Fibroblast of skin of back (primary cell): ENCODE measurements at places on chromosomes 2 and 18.

DNA sequence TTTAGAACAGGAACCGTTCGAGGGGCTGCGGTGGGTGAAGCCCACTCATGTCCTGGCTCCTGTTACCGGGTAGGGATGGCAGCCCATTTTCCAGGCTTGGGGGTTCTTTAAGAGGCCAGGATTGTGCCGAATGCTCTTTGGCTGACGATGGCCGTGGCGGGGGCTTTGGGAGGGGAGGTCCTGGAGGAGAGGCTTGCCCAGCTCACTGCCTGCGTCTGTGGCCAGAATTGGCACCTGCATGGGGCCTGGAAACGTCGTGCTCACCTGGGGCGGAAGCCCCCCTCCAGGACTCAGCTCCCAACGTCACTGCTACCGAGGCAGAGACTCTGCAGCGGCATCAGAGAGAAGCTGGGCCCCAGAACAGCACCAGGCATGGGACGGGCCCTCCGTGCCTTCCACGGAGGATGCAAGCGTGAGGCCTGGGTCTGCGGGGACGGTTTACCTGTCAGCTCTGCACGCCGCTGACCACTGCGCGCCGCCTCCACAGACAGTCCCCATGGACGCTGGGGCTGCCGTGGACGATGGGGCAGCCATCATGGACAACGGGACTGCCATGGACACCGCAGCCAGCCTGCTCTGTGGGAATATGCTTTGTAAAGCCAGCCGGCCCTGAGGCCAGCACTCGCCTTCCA is 82.9 kb downstream of the NFATC1 start:
- no peak for DNase-seq

GRCh38 chr2:123468071-123468470 is 557.0 kb upstream of the CNTNAP5 start:
- no peak for DNase-seq

DNA sequence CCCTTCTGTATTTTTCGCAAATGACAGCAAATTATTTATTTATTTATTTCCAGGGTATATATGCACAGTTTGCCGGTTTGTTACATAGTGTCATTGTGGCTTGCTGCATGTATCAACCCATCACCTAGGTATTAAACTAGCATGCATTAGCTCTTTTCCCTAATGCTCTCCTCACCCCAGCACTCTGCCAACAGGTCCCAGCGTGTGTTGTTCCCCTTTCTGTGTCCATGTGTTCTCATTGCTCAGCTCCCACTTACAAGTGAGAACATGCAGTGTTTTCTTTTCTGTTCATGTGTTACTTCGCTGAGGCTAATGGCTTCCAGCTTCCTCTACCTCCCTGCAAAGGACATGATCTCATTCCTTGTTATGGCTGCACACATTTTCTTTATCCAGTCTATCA is 592.3 kb downstream of the TRIB2 start:
- DNase-seq: no peak

- no peak for DNase-seq
Observed at GRCh38 chr2:185880396-185880795, 141.8 kb downstream of the FSIP2 start.

DNA sequence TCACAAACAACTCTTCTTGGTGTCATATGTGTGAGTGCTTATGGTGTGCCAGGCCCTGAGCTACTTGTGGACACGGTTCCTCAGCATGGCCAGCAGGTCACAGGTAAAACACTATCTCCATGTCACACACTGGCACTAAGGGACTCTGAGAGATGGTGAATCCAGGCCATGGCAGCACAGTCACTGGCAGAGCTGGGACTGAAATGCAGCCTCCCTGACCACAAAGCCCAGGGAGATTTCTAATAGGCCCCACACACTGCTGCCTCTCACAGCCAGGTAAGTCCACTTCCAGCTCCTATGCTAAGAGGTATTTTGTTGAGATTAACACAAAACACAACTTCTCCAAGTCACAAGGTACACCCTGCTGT is 92.0 kb downstream of the ACTR2 start:
- no peak for DNase-seq

GRCh38 chr2:236768393-236769140 is 198.9 kb downstream of the ACKR3 start:
- peak; percentile 97 for DNase-seq

- no peak for DNase-seq
Observed at GRCh38 chr18:74447404-74448152, 9.5 kb downstream of the DIPK1C start.

- no peak for DNase-seq
Observed at GRCh38 chr2:76958749-76959148, 563.4 kb downstream of the LRRTM4 start.

- DNase-seq: no peak
Observed at GRCh38 chr18:58037163-58037562, 6.9 kb upstream of the NEDD4L start.

- DNase-seq: no peak
Observed at GRCh38 chr2:239587841-239588240, 187.0 kb upstream of the HDAC4 start.

DNA sequence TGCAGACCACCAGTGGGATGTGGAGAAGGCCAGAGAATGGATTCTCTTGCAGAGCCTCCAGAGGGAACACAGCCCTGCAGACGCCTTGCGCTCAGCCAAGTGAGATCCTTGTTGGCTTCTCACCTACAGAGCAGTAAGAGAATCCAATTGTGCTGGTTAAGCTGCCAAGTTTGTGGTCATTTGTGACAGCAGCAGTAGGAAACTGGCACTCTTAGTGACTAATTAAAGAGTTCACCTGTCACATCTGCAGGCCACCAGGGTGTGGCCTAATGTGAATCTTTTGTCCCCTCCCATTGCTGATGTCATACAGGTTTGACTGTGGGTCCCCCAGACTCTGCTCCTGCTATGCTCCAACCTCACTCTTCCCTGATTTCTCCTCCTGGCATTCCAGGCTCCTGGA is 235.9 kb downstream of the TFCP2L1 start:
- no peak for DNase-seq

GRCh38 chr2:121078899-121079298 is 206.1 kb downstream of the TFCP2L1 start:
- DNase-seq: peak; percentile 51

DNA sequence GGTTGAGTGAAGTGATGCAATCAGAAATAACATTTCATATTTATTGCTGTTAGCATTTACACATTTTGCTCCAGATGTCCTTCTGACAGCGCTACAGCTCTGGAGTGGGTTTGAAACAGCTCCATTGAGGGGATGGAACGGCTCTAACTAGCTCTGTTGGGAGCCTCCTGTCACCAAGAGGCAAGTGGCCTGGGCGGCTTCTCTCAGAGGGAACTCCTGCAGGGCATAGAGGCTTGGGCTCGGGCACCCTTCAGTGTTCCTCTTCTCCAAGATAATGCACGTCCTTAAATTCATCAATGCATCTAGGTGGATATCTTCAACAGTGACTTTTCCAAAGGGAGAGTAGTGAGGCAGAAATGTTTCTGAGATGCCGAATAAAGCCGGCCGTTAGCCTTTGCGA is 122.5 kb downstream of the CNTNAP5 start:
- no peak for DNase-seq

DNA sequence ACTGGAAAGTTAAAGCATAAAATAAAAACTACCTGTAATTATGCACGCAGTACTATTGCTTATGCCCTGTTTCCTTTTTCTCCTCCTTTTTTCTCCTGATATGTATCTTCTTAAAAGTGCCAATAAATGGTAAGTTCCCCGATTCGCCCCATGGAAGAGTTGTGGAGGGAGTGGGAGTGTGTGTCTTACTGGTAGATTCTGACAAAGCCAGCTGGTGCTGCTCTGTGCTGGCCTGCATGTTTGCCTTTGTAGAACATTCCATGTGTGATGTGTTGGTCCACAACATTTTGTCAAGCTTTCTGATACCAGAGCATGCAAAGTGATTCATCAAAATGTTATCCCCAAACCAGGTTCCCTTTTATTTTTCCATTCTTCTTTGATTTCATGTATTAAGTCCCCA is 356.9 kb upstream of the RAB12 start:
- DNase-seq: no peak

DNA sequence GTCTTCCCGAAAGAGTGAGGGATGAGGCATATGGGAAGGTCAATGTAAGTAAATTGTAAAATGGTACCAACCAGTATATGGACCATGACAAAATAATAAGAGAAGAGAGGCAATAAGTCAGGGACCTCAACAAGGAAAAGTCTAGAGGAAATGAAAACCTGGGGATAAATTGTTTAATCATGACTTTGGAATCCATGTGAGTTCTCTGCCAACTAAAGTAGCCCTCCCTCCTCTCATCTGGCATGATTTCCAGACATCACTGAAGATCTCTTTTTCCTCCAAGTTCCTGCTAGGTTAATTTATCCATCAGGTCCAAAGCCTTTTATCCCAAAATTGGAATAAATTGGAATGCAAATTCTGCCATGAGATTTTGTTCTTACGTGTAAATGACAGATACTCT is 417.9 kb downstream of the NRXN1 start:
- peak; percentile 68 for DNase-seq

GRCh38 chr2:132875193-132875592 is 205.2 kb upstream of the LYPD1 start:
- no peak for DNase-seq

DNA sequence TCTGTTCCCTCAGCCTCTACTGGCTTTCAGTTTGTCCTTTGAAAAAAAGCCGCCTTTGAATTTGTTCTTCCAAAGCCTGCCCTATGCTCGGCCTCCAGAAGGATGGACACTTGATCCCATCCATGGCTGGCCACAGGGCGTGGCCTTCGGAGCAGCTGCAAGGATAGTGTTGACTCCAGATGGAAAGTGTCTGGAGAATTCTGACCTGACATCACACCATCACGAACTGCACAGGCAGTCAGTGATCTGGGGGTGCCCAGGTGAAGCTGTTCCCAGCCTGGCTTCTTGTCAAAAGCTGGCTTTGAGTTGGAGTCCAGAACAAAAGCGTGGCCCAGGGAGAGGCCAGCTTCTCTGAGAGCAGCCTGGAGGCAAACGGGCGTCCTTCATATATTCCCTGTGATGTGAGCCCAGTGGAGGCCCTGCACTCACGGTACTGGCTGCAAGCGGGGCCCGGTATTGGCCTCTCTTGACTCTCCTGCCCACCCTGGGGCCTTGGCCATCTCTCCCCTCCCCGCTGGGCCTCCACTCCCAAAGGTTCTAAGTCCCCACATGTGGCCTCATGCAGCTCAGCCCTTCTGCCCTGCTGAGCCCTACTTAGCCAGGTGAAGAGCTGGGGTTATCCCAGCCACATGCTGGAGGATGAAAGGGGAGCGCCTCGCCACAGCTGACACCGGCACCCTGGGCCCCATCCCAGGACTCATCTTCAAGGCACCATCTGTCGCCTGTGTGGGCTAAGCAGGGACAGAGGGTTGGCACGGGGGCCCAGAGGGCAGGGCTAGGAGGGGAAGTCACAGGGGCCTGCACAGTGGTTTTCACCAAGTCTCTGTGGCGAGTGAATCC is 20.4 kb upstream of the ATOH8 start:
- no peak for DNase-seq

GRCh38 chr2:232506709-232507108 is 13.5 kb upstream of the PRSS56 start:
- DNase-seq: no peak

DNA sequence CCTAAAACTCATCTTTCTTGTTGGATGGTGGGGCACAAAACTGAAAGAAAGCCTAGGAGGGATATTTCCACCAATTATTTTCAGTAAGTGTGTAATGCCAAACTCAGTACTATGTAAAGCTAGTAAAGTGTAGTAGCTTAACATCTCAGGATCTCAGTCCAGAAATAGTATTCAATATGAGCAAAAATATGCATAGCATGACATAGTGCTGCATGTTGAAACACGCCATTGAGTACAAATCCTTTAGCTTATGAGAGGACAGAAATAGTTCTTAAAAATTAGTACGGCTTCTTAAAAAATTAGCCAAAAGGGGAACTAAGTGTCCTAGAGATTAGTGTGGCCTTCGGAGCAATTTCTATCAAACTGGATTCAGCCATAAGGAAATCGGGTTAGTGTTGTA is 21.7 kb upstream of the ATL2 start:
- no peak for DNase-seq

DNA sequence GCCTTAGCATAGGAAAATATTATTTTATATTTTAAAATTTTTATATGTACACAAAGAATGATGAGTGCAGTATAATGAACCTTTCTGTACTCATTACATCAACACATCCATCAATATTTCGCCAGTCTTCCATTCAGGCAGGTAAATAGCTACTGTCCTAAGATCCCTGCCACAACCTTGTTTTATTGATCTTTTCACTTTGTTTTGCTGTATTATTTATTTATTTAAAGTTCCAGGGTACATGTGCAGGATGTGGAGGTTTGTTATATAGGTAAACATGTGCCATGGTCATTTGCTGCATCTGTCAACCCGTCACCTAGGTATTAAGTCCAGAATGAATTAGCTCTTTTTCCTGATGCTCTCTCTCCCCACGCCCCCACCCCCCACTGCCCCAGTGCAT is 64.6 kb downstream of the INHBB start:
- no peak for DNase-seq

- peak; percentile 64 for DNase-seq
Observed at GRCh38 chr2:107362993-107363392, 463.7 kb upstream of the RGPD4 start.

DNA sequence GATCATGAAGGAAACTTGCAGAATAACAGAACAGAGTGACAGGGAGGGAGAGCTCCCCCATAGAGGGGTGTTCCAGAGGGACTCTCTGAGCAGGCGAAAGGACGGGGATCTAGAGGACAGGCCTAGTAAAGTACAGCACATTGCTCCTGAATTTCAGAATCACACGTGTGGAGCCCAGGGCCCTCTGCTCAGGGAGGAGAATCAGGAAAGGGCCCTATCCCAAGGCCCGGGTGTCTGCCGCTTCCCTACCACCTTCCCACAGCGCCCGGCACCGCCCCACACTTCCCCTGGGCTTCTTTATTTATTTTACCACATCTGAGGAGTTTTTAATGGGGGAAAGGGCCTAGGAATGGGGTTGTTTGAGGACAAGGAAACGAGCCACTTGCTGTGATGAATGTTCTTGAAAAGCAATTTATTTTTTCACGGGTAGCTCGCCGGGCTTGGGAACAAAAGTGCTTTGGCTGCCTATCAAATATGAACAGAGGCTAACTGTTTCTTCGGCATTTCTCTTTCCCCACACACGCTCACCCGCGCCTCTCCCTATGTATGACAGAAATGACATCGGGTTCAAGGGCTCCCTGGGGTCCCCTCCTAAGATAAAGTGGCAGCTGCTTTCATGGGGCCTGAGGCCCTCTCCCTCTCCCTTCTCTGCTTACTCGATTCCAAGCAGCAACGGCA is 79.3 kb upstream of the GLI2 start:
- DNase-seq: no peak

- no peak for DNase-seq
Observed at GRCh38 chr2:180695586-180696401, 284.6 kb upstream of the UBE2E3 start.

DNA sequence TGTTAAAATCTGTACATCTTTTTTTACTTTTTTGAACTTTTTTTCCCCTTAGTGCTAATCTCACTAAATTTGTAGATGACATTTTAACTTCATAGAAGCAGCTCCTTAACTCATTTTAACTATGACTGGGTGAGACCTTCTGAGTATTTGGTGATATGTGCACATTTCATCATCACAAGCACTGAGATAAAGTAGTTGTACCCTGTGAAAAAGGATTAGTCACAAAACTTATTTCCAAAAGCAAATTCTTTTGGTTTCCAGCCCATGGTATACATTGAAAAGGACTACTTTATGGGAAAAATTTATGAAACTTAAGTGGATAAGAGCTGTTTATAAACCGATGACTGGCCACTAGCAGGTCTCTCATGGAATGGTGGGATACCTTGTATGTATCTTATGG is 581.5 kb downstream of the PLCL1 start:
- DNase-seq: peak; percentile 40
